ENCODE measurements at places on chromosomes 5 and 9.

DNA sequence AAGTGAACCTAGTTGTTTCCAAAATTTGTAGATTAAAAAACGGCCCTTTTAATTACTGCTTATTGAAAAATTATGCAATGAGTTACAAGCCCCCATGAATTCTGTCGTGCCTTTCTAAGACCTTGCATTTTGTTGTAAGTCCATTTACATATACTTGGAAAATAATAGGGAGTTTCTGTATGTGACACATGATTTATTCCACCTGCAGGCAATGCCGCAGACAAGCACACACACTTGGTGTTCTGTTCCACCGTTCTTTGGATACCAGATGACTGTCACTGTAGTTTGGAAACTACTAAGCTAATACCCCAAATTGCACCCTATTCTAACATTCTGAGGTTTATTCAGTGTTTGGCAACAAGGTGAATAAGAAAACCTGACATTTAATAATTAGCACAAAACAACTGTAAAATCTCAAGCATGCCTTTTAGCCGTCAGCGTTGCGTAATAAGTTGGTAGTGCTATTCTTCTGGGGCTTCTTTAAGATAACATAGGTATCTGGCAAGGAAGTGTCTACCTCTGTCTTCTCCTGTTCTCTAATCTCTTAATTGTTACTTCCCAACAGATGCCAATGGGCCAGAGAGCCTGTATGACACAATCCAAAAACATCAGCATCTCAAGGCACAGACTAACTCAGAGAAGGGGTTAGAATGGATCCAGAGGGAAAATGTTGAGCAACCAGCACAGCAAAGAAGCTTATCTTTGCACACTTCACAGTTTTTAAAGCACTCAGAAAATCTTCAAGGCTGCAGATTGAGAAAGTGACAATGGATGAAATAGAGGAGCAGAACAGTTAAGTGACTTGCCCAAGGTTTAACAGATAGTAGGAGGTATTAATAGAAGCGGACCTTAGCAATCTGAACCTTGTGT is 48.2 kb upstream of the DPYSL3 start:
- no peak for DNase-seq

- no peak for DNase-seq
Observed at GRCh38 chr5:100424017-100424416, 111.2 kb upstream of the FAM174A start.

DNA sequence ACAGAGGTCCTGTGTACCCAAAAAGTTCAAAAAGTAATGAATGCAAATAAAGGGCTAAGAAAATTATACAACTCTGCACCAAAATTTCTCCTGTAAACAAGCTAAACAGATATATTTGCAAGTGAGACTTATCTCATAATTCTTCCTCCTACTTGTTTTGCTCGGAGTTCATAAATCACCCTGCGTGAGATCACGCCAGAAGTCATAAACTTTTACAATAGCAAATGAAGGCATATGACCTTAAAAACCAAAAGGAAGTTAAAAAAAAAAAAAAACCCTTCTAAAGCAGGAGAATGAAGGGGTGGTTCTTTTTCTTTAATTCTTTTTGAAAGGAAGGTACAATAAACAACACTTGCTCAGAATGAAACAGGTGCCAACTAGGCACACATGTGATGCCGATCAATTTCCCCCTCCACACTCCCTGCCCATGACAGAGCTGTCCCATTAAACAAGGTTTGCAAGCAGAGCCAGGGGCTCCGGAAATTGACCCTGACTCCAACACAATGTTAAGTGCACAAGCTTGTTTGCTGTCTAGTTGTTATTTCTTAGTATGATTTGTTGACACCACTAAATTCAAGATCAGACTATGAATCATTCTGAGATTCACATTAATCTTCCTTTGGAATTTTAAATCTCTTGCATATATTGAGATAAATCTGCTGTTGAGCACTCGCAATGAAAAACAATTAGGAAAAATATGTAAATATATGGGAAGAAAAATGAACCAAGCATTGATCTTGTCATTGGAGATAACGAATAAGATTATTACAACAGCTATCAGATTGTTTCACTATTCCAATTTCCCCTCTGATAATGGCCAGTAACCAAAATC is 46.3 kb downstream of the DROSHA start:
- no peak for DNase-seq

DNA sequence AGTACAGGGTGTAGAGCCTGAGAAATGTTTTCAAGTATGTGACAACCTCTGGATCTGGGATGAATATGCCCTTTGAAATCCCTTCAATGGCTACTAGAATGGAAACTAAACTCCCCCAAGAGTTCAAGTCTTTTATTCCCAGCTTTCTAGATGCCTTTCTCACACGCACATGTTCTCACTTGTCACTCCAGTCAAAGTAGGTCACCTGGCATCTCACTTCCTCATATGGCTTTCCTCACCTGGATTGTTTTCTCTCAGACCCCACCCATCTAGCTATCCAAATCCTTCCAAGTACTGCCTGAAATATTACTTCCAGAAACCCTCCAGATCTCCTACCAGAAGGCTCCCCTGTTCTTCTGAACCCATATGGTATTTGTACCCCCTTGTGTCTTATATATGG is 615.4 kb upstream of the KLF4 start:
- no peak for DNase-seq

DNA sequence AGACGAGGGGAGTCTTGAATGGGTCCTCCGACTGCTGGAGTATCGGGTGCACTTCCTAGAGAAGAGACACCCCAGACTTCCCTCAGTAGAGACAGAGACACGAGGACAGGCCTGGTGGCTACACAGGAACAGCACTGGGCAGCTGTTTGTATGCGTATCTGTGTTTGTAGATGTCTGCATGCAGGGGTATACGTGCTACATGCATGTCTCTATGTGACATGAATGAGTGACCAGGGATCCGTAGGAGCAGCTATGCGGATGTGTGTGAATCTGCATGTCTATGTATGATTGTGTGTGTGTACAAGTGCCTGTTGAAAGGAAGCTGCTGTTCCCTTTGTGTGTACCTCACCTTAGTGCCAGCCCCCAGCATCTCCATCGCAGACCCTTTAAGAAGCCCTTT is 31.2 kb downstream of the CNTFR start:
- DNase-seq = no peak

DNA sequence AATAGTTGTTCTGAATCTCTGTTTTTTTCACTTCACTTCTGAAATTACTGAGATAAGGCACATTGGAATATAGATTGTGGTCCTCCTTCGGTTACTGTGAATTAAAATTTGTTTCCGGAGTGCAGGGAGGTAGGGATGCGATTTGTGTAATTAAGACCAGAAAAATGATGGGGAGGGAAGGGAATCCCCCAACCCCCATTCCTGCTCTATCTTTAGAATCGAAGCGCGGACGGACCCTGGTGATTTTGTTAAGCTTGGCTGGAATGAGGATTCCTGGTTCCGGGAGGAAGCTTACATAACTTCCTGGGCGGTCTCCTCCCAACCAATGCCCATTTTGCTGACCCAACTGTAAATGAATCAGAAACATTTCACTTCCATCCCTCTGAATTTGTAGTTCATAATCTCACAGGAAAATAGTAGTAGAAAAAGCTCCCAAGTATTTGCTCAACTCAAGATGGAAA is 220.1 kb upstream of the MSX2 start:
- DNase-seq = no peak
